D341Med (cell line): ENCODE measurements at places on chromosomes 2 and 18.

- DNase-seq = no peak
Measured at GRCh38 chr2:221502270-221503010, 69.7 kb downstream of the EPHA4 start.

- DNase-seq = no peak
Measured at GRCh38 chr2:68762665-68763064, 28.1 kb downstream of the ARHGAP25 start.

DNA sequence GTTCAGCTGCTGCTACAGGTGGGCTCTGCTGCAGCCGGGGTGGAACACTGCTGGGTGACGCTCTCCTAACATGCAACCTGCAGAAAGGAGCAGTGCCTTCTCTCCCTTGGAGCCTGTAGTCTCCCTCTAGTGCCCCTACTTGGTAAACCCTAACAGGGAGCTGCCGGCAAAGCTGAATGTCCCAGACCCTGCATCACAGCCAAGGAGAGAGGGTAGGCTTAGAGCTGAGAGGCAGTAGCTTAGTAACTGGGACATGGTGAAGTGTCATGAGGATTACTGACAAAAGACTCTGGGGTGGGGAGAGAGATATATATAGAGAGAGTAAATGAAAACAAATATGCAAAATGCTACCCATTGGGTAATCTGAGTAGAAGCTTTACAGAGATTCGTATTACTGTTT, 9.9 kb downstream of the NCAPH start:
- peak; percentile 56 for DNase-seq

DNA sequence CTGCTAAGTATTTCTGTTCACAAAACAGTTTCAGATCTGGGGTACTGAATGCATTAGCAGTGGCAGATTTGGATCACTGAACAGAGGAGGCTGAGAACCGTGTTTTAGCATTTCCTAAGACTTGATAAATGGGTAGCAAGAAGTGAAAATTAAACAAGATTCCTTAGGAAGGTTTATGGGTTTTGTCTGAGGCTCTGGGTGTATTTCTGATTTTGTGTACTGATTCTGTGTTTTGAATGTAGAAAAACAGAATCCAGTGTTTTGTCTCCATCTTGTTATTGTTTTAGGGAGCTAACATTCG, 1.4 kb downstream of the FAM117B start:
- DNase-seq = no peak

DNA sequence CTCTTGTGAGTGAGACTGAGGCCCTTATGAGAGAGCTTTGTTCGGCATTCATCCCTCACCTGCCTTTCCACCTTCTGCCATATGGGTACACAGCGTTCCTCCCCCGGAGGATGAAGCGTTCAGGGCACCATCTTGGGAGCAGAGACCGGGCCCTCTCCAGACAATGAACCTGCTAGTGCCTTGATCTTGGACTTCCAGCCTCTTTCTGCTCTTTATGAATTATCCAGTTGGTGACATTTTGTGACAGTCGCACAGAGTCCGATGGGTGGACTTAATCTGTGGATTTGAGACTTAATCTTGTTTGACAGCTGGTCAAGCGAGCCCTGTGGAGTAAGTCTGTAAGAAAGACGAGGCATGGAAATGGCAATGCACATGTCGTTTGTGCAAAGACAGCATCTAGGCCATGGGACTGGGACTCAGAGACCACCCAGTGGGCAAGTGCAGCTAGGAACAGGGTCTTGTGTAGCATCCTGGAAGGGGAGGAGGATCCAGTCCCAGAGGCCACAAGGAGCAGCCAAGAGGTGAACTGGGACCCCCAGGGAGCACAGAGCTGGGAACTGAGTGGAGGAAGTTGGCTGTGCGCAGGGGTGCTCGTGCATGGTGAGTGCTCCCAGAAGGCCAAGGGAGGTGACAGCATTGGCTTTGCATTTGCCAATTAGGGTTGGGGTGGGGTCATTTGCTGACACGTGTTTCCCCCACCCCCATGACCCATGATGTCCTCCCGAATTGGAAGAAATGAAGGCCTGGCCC, 69.5 kb upstream of the HDAC4 start:
- DNase-seq = no peak

DNA sequence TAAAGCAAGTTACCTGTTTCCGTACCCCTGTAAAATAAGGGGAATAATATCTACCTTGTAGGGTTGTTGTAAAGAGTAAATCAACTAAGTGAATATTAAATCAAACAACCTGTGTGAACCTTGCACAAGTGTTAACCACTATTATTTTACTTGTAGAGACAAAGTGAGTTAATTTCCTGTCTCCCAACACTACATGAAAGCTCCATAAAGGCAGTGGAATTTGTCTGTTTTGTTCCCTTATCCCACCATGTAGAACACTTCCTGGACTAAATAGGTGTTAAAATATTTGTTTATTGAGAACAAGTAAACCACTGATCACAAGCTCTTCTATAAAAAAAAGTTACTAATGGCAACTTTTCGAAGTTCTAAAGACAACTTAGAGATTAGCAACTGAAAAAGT, 3.3 kb downstream of the ARL5A start:
- DNase-seq = no peak

DNA sequence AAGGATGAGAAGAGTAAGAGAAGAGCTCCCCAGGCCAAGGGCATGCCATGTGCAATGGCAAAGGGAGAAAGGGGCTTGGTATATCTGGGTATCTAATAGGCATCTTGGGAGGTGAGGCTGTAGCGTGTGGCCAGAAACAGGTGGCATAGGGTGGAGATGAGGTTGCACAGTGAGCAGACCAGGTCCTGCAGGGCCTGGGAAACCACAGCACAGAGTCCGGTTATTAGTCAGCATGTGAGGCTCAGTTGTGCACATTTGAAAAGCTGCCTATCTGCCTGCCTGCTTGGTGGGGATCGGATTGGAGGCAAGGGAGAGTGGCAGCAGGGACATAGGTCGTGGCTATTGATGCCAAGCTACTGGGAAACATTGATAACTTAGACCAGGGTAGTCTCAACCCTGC, 190.6 kb downstream of the TPGS2 start:
- no peak for DNase-seq

GRCh38 chr2:196613302-196613701, 26.2 kb upstream of the CCDC150 start:
- DNase-seq = no peak

DNA sequence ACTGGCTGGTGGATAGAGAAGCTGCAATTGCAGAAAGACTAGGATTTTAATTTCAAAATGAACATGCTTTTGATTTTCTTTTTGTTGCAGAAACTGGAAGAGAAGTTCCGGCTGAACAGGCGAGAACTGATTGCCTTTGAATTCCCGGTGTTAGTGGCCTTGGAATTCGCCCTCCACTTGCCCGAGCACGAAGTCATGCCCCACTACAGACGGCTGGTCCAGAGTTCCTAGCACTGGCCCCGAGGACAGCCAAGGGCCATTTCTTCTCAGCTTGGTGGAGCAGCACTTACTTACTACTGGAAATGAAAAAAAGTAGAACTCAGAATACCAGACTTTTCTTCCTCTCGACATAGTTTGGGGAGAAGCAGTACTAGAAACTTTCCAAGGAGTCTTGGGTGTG, 121.9 kb downstream of the CABLES1 start:
- no peak for DNase-seq

DNA sequence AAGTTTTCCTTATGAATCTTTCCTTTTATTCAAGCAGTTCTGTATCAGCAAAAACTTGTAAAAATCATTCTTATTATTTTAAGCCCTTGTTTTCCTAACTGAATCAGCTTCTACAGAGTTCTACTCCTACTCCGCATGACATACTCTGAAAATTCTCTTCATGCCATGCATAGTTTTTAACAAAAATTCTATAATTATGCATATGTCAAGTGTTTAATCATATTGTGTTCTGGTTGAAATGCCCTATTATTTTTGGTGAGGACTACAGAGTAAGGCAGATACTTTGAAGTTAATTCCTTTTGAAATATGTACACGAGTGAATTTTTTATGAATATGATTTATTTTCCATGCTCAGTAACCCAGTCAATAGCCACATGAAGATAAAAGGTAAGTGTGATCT, 28.8 kb downstream of the ANKRD30B start:
- no peak for DNase-seq

DNA sequence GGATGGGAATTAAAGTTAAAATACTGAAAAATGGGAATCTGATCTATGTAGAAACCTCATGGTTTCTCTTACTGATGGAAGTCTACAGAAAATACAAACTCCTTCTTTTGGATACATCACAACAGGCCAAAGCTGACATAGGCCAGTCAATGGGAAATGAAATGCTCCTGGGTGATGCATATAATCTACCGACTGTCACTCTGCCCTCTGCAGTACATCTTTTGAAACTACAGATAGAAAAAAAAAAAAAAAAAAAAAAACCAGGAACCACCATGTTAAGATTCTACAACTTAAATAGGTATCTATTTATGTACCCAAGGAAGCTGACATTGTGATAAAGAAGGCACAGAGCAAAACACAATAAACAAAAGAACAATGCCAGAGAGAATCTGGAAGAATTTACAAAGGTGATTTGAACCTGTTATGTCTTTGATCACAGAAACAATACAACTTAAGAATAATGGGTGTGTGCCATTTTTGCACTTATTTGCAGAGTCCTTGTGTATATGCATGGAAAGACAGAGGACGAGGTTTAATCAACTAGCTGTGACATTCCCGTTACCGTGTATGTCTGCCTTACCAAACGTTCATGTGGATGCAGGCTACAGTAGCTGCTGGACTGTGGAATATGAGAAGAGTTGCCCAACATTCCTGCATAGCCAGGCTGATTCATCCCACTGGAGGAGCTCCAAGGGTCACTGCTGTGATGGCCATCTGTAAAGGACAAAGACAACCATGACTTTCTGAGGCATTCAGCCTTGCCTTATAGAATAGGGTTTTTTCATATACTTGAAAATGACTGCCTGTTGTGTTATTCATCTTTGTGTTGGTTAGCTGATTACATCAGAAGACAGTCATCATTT, 312.7 kb downstream of the TCF4 start:
- peak; percentile 49 for DNase-seq

GRCh38 chr2:158253170-158253569, 151.5 kb downstream of the UPP2 start:
- no peak for DNase-seq

- no peak for DNase-seq
Measured at GRCh38 chr2:171718720-171719119, 31.5 kb downstream of the DYNC1I2 start.
